ENCODE measurements at places on chromosomes 3 and 15.
A peak's percentile ranks its signal among the peaks of the same experiment; 100 is the strongest.

GRCh38 chr3:144229953-144230352 lies 258.3 kb downstream of the DIPK2A start:
- no peak for DNase-seq

DNA sequence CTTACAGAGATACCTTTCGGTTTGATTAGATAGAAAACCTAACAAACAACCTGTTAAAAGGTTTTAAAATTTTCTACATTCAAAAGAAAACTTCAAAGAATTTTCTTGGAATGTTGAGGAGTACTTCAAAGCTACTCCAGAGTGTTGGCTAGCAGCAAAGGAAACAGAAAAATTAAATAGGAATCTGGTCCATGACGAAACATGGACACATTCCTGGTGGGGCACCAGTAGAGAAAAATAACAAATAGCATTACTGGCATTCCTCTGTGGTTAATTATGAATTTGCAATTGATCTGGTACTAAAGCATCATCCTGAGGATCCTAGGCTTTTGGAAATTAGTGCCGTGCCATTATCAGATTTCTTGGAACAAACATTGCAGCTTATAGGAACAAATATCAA lies 59.5 kb upstream of the DPPA4 start:
- DNase-seq = no peak

- no peak for DNase-seq
Measured at GRCh38 chr15:39227001-39227400, 353.9 kb upstream of the THBS1 start.

DNA sequence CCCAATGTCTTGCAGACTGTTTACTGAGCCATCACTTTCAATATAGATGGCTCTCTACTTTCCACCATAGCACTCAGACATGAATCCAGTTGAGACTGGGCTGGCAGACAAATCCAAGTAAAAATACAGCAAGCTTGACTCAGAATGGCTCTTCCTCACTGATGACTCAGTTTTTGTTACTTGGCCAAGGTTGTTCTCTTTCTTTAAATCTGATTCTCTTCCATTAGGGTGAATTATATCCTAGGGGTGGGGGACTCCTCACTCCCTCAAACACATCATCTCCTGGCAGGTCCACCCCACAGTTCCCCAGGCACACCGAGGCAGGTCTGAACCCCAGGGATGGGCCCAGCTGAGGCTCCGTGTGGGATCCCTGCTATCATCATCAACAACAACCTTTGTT lies 157.9 kb downstream of the MEX3B start:
- no peak for DNase-seq

- DNase-seq = no peak
Measured at GRCh38 chr15:54064365-54064764, 86.1 kb downstream of the UNC13C start.

DNA sequence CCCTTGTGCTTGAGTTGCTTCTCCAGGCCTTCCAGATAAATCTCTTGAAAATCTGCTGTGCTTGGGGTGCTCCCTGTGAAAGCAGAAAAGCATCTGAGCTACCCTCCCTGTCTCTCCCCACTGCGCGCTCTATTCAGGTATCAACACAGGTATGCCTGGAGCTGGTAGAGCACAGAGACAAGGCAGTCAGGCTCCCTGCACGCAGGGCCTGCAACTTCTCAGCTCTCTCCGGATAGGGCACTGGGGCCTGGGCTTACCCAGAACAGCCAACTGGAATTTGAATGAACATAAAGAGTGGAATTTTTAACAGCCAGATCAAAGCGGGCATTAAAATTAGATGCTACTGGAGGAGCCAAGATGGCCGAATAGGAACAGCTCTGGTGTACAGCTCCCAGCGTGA lies 183.6 kb downstream of the XXYLT1 start:
- DNase-seq = no peak

DNA sequence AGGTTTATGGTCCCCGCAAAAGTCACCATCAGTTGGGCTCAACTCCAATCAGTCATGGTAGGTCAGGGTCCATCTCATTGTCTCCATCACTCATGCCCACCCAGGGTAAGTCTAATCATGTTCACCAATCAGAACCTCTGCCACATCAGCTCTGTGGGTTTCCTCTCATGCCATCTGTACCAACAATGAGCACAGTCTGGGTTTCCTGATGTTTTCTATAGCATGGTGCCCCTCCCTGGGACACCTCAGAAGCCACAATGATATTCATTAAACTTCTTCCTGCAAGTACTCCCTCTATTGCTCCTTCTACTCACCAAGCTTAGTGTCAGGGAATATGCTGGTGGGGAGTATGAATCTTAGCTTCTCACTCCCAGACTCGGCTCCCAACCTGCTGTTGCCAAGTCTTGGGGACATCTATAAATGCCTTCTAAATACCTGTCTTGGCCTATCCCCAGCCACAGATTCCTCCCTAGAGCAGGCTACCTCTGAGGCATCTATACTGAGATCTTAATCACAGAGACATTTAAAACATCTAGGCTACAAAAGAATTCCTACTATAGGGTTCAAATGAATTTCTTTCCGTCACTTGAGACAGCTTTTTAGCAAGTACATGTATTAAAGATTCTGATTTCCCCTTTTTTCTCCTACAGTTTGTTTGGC lies 5.0 kb upstream of the CCR2 start:
- no peak for DNase-seq

DNA sequence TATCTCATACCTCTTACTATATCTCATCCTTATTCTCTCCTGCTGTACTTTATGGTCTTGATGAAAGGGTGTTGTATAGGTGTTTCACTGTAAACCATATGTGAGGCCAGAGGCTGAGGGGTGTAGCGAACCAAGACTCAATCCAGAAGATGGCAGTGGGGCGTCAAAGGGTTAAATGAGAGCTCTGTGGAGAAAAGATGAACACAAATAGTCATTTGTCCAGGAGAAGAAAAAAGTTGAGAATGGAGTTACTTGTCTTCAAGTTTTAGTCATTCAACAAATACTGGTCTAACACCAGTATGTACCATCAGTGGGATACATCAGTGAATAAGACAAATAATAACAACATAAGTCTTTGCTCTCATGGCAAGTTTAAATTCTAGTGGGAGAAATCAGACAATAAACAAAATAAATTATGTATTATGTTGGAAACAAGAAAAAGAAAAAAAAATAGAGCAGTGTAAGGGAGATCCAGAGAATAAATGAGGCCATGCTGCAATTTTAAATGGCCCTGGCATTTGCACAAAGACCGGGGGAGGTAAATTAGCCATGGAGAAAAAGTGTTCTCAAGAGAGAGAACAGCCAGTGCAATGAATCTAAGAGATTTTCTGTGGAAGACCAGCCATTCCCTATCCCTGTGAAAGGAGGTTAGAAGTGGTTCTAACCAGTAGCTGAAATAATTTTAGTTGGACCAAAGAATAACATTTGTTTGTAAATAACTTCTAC lies 77.0 kb upstream of the UMPS start:
- no peak for DNase-seq

GRCh38 chr15:36517758-36518157 lies 61.7 kb upstream of the CDIN1 start:
- DNase-seq = no peak

GRCh38 chr15:61018083-61018482 lies 211.0 kb downstream of the RORA start:
- DNase-seq = no peak

- no peak for DNase-seq
Measured at GRCh38 chr3:134084242-134084950, 54.7 kb upstream of the SLCO2A1 start.

DNA sequence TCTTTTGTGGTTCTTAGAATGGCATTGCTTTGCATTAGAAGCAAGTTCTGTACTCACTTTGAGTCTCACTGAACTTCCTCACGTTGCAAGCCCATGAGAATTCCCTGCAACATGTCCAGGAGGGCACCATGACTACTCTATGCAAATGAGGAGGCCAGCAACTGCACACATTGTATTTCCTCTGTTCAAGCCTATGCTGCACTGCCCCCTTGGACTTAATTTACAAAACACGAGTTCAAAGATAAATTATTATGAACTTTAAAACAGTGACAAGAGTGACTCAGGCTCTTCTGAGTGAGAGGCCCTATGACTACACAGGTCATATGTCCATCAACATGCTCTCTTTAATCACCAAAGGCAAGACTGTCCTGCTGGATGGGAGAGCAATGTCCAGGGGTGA lies 484.2 kb upstream of the ATP11B start:
- DNase-seq = no peak

DNA sequence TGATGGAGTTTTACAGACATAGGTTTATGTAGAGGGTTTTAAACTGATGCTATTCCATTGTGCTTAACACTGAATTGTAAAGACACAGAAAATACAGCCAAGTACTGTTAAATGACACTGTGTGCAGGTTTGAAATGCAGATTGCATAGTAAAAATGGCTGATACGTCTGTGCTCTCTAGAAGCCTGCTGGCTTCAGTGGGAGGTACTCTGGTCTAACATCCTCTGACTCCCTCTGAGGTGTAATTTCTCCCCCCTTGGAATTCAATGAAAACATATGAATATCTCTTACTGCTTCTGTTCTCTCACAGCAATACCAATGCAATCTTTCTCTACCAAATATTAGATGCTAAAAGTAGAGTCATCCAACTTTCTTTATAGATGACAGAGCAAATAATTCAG lies 176.6 kb downstream of the SLC9A9 start:
- no peak for DNase-seq

- peak; percentile 65 for DNase-seq
Measured at GRCh38 chr15:64731012-64731804, 44.2 kb downstream of the RBPMS2 start.

- no peak for DNase-seq
Measured at GRCh38 chr15:38406436-38406835, 47.5 kb upstream of the FAM98B start.

DNA sequence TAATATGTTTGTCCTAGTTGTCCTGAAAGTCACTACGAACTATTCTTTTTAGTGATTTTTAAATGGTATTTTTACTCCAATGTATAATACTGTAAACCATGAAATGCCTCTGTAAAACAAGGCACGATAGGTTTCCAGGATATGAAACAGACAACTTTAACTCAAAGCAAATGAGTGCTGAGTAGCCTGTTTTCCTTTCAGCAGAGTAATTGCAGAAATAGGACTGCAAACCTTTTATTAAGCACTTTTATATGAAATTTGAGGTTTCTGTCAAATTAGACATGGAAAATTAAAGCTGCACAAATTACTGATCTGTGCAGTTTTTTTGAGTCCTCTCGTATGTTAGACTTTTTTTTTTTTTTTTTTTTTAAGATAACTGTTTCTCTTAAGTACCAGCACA lies 16.2 kb downstream of the AKAP13 start:
- no peak for DNase-seq

DNA sequence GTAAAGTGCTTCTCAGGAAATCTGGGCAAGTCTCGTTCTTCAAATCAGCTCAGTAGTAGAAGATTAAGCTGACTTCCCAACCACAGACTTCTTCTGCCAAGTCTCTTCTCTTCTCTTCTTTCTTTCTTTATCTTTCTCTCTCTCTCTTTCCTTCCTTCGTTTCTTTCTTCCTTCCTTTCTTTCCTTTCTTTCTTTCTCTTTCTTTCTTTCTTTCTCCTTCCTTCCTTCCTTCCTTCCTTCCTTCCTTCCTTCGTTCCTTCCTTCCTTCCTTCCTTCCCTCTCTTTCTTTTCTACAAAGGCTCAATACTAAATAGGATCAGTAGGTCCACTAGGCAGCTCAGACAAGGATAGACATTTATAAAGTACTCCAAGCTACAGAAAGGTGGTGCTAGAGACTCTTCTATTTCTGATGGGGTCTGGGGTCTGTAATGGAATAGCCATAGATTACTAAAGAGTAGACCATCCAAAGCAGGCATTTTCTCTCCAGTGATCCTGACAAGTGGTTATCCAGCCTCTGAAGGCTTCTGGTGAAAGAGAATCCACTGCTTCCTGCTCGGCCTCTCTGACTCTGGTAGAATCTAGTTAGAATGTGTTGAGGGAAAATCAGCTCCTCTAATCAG lies 100.8 kb downstream of the TPRG1 start:
- DNase-seq = no peak

GRCh38 chr3:42486814-42487565 lies 15.5 kb upstream of the VIPR1 start:
- DNase-seq = no peak

- no peak for DNase-seq
Measured at GRCh38 chr3:123019161-123019560, 8.4 kb downstream of the SEMA5B start.

GRCh38 chr3:56424336-56424735 lies 43.9 kb downstream of the ERC2 start:
- DNase-seq = no peak

DNA sequence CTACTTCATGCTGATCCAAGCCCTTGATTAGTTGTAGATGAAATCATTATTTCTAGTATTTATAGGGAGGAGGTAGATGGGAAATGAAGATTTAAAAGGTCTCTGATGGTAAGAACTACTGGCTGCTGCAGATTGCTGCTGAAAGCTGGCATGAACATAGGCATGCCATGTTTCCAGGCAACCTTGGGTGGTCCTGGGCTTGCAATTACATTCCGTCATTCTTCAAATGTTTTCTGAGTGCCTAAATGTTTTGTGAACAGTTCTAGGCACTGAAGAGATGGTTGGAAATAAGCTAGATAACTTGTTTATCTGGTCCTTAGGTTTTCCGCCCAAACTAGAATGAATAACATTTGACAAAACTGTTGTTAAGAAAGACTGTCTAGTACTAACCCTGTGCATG lies 95.8 kb downstream of the KCNAB1 start:
- DNase-seq = no peak

DNA sequence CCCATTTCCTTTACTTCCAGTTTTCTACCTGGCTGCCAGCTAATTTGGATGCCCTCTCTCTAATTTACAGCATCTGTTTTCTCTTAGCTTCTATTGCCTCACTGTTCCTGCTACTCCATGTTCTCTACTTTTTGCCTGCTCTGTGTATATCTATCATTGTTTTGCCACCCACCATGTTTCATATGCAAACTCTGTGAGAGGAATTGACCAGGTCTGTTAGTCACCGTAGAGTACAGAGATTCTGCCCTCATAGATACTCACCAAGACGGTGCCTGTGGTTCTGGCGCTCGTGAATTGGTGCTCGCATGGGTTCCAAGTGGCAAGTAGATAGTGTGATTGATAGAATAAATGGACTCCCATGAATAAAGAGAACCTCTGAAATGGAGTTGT lies 288.8 kb downstream of the CNTN6 start:
- no peak for DNase-seq

DNA sequence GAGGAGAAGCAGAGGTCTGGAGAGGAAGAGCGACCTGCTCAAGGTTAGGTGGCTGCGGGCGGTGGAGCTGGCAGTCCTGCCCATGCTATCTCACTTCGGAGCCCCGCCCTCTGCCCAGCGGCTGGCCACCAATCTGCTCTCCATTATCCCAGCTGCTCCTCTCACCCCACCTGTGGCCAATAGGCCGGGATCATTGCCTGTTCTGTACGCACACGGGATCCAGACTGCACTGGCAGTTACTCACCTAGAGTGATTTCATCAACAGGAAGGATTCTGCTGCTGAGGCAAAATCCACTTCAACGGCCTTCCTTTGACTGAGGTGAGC lies 100.6 kb downstream of the TLE3 start:
- DNase-seq = no peak

- no peak for DNase-seq
Measured at GRCh38 chr3:130968221-130968620, 58.4 kb downstream of the ASTE1 start.

Measured in stimulated activated CD4-positive, alpha-beta T cell treated with anti-CD3 and anti-CD28 coated beads, Interleukin-15, amount 100 ng/mL, for 1 hour (primary cell).